T-helper 2 cell (primary cell): ENCODE measurements at places on chromosomes 16 and 17.

DNA sequence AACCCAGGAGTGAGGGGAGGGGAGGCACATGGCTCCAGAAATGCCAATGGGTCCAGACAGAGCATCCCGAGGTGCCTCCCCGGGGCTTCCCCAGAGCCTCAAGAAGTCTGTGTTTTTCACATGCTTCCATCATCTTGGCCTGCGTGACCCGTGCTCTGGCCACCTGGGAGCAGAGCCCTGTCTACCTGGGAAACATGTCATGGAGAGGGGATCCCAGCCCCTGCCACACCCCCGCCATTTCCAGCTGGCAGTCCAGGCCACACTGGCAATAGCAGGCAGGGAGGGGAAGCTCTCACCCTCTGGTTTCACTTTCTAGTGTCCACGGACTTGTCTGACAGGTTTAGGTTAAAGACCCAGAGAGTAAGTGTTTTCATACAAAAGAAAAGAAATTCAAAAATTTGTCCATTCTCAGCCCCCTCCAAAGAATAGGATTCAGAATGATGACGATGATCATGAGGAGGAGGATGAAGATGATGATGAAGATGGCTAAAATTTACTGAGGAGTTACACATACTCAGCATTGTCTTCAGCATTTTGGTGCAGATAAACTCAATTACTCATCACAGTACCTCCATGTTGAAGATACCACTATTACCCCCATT is 9.0 kb downstream of the SMIM5 start:
- DNase-seq: no peak

DNA sequence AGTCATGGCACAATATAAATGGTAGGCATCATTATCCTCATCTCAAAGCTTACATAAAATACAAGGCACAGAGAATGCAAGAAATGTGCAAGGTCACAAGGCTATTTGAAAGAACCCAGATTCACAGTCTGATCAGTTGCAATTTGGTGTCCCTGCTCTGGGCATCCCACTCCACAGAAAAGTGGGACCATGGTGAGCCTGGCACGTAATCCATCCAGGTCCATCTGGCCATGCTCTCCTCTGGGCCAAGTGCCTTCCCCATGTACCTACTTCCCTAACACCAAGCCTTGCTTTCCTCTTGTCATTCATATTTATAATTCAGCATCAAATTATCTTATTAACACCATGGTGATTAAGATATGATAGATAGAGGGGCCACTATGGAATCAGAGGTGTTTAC is 390.0 kb downstream of the CDH11 start:
- DNase-seq: no peak

- no peak for DNase-seq
These were observed 23.7 kb downstream of the SRL start for GRCh38 chr16:4218202-4218601.

GRCh38 chr16:55955845-55956244 is 80.7 kb upstream of the CES5A start:
- no peak for DNase-seq

- DNase-seq: peak; percentile 95
These were observed 324.7 kb downstream of the SEC14L1 start for GRCh38 chr17:77465358-77466041.

- DNase-seq: no peak
These were observed 117.7 kb downstream of the CMIP start for GRCh38 chr16:81562174-81562849.

GRCh38 chr16:80105160-80105559 is 435.6 kb upstream of the DYNLRB2 start:
- no peak for DNase-seq

DNA sequence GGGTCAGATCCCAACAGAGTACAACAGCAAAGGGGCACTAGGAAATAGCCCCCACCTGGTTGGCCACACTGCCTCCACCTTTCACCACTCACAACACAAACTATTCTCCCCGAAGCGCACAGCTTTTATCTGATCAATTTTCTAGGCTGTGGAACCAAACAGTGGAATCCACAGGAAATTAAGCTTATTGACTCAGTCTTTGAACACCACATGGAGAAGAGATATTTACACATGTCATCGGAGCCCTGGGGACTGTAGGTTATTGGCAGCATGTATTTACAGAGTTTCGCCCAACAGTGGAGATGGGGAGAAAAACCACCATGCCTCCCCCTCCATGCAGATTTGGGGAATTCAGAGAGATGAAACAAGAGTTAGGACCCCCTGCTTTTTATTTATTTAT is 154.8 kb downstream of the XYLT1 start:
- DNase-seq: no peak

GRCh38 chr17:81354252-81354953 is 40.9 kb upstream of the BAHCC1 start:
- DNase-seq: no peak

GRCh38 chr16:85193115-85193493 is 80.8 kb upstream of the CIBAR2 start:
- DNase-seq: no peak

- DNase-seq: no peak
These were observed 62.5 kb downstream of the CYLD start for GRCh38 chr16:50804290-50804907.

GRCh38 chr16:386641-387156 is 4.9 kb upstream of the PGAP6 start:
- DNase-seq: no peak

GRCh38 chr16:14193316-14193871 is 122.3 kb downstream of the MRTFB start:
- DNase-seq: no peak

GRCh38 chr17:78988152-78988551 is 8.4 kb upstream of the LGALS3BP start:
- DNase-seq: no peak
